Activated CD4-positive, alpha-beta T cell treated with anti-CD3 and anti-CD28 coated beads, Interleukin-2, amount 50 U/mL, for 4 hours (primary cell): ENCODE measurements at places on chromosomes 7 and 10.

DNA sequence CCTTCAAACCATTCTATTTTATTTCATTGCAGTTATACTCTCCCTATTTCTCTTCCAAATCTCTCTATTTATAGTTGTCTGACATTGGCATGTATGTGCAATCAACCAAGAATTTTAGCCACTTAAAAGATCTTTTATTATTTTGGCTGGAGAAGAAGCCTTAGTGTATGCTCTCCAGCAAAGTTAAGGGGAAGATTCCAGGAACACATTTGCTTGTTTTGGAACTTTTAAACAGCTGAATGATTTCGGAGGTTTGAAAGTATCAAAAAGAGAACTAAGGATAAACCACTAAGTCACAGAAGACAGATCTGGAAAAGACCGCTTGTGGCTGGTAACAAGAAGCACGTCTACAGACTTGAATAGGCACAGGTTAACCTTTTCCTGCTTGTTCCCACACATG is 182.2 kb upstream of the FZD1 start:
- no peak for DNase-seq

DNA sequence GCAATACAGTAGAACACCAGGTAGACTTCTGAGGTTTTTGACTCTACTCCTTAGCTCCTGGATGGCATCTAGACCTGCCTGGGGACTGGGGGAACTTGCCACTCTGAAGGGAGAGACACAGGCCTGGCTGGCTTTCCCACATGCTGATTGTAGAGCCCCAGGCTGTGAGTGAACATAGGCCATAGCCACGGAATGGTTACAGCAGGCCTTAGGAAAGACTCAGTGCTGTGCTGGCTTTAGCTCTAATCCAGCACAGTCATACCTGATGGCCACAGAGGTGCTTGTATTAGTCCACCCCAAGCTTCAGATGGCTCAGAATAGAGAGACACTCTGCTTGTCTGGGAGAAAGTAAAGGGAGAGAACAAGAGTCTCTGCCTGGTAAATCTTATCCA is 35.0 kb upstream of the ARHGAP12 start:
- DNase-seq = no peak

DNA sequence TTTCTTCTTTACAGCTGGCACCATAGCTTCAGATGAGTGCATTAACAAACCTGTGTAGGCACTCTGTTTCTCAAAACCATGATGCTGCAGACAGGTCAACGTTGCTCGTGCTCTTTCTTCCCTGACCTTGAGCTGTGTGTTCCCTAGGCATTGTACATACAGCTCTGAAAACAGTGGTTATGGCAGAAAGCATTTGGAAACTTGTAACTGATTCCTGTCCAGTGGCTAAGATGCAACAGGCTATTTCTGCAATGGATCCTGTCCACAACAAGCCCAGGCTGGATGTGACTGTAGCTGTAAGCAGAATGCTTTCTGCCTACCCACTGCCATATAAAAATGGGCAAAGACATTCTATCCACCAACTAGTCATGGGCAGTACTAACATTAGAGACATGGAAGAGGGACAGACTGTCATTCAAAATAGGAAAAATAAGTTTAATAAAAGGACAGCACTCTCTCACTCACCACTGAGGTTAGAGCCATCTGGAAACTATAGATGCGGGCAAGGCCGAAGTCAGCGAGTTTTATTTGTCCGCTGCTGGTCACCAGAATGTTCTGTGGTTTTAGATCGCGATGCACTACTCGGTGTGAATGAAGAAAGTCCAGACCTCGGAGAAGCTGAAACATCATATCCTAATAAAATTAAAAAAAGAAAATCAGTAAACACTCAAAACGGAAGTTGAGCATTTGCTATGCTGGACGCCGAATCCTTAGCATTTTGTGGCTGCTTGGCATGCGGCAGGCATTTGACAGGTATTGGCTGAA is 111.0 kb downstream of the CDK6 start:
- DNase-seq = no peak

DNA sequence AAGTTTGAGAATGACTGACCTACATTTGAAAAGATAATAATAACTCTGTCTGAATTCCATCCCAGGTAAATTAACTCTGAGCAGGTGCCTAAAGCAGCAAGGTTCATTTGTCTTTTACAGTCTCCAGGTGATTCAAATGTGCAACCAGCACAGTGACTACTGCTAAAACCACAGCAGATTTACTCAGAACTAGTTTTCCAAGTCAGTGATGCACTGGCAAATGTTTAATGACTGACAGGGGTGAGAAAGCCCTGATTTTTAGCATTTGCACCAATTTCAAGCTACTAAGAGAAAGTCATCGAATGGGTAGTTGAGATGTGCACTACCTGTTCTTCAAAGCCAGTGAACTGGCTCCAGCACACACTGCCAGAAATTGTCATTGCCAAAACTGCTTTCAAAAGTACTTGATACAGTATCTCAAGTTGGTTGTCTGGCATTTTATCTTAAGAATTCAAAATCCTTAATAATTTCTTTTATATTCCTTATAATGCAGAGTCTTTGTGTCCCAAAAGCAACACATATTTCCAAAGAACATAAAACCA is 60.3 kb downstream of the ATOH7 start:
- DNase-seq = no peak

DNA sequence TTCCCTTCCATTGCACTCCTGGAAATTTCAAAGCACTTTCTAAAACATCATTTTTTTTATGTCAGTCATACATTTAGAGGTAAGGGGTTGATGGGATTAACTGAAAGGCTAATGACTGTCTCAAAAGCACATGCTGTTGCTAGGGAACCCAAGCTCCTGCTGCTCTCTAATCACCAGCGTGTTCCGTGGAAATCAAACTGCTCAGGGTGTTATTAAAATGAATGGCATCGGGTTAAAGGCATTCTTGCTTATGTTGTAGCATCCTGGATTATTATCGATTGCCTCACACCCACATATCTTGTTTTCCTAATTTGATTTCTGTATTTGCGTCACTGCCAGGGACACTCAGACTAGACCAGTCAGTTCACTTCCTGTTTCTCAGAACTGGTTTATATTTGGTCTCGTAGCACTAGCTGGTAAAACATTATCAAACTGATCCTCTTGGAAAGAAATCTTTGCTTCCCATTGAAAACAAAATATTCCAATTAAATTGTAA is 216.5 kb upstream of the MKLN1 start:
- no peak for DNase-seq

DNA sequence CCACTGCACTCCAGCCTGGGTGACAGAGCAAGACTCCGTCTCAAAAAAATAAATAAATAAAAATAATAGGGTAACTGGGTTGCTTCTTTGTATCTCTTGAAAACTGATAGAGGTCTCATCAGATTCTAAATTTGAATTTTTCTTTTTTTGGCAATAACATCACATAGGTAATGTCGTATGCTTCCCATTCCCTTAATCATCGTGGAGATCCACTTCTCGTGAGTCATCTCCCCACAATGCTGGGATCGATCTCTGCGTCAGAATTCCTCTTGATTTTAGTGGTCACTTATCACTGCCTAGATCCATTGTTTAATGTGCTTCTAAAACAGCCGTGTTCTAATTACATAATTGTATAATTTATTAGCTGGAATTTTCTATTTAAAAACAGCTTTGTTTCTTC is 70.5 kb upstream of the DNAJB6 start:
- DNase-seq = no peak

DNA sequence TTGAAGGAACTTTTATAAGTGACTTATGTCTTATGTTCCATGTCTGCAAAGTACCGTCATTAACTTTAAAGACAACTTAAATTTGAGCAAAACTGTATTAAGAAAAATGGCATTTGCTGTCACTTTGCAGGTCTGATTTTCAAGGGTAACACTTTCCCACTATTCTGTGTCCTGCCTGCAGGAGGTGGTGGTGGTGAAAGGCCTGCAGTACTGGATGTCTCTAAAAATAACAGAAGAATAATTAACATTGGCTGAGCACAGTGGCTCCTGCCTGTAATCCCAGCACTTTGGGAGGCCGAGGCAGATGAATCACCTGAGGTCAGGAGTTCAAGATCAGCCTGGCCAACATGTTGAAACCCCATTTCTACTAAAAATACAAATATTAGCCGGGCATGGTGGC is 13.2 kb upstream of the PTER start:
- DNase-seq = no peak

DNA sequence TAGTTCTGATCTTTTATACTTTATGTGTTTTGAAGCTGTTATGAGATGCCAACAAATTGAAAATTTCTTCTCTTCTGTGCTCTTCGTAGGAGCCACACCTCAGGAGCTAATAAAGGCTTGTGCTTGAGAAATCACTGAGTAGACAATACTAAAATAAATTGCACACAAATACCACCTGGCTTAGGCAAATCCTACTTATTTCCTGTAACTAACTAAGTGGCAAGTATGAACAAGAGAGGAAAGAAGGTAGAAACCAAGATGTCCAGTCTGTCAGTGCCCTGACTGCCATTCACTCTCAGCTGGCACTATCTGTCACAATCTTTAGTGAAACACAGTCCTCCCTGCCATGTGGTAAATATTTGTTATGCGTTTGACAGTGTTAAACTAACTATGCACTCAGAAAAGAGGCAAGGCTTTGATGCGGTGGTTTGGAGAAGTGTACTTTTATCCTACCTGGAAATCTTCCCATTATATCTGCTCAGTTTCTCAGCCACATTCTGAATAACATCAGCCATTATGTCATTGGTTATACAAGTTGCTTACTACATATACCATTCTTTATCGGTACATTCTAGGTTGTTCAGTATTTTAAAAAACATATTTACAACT is 293.4 kb upstream of the VWC2 start:
- DNase-seq = no peak

- DNase-seq = no peak
Observed at GRCh38 chr10:119259345-119259744, 52.0 kb downstream of the GRK5 start.

GRCh38 chr7:28423918-28424514 is 11.7 kb downstream of the CREB5 start:
- no peak for DNase-seq

DNA sequence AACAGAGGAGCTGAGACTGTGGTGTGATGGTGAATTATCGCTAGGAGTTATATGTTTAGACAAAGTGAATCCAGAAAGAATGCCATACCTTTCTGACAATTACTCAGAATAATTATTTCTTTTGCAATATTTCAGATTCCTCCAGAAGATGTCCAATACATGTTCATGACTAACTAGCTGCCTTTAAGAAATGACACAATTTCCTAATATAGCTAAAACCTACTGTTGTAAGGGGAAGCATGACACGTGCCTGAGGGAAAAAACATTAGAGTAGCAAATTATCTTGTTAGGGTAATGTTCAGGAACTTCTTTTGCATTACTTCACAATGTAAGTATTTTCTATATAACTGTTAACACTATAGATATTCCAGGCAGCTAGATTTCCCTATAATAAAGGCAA is 150.3 kb downstream of the COL28A1 start:
- DNase-seq = no peak

DNA sequence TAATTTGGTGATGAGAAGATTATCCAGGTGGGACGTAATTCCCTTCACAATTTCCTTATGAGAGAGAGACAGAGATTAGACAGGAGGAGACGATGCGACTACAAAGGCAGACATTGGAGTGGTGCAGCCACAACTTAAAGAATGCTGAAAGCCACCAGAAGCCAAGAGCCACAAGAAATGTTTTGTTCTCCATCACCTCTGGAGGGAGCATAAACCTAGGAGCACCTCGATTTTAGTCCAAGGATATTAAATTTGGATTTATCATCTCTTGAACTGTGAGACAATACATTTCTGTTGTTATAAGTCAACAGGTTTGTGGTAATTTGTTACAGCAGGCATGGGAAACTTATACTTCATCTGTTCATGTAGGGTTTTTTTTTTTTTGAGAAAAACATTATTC is 418.9 kb downstream of the DGKB start:
- no peak for DNase-seq

- no peak for DNase-seq
Observed at GRCh38 chr10:8477300-8477699, 422.8 kb downstream of the GATA3 start.

DNA sequence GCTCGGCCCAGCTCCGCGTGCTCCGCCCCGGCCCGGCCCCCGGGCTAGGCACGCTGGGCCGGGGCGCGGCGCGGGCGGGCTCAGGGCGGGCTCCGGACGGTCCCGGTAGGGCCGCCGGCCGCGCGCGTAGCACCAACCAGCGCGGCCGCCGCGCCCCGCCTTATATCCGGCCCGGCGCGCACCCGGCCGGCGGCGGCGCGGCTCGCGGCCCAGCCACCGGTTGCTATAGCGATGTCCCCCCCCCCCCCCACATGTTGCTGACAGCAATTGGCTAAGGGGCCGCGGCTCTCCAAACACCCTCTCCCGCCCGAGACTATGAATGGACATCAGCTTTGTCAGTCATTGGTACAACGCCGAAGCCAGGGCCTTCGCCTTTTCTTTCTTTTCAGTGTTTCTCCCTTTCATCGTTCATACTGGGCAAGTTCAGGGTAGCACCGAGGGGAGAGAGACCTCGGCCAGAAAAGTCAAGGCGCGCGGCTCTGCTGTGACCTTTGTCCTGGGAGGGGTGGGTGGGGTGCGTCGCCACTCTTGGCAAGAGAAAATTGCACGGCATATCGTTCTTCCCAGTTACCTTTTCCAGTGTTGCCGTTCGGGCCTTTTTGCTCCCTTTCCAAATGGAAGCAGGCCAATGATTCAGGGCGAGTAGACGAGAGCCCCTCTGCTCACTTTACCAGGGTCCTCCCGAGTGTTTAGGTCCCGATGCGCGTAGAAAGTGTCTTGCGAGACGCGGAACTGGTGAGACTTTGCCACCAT is 354.2 kb downstream of the DNAJB6 start:
- DNase-seq = no peak

DNA sequence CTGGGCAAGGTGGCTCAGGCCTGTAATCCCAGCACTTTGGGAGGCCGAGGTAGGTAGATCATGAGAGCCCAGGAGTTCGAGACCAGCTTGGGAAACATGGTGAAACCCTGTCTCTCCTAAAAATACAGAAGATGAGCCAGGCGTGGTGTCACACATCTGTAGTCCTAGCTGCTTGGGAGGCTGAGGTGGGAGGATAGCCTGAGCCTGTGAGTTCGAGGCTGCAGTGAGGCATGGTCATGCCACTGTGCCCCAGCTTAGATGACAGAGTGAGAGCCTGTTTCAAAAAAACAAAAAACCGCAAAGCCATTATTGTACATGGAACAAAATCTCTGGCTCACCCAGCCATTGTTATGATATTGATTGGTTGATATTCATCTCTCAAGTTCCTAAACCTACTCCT is 53.7 kb downstream of the KMT2E start:
- DNase-seq = no peak

DNA sequence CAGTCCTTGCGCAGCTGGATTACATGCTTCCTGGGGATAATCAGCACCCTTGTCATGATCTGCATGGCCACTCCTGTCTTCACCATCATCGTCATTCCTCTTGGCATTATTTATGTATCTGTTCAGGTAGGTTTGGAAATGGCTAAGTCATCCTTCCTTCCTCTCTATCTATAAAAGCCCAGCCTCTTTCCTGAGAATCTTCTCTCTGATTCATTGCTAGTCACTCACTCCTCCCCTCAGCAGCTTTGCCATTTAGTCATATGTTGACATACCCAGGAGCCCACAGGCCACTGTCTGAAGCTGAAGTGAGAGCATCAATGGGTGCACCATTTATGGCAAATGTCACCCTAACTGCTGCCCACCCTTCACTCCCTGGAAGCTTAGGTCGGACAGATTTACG is 52.0 kb downstream of the ABCC2 start:
- no peak for DNase-seq
